ENCODE measurements at places on chromosomes 7 and 10. TPM values are rescaled to one million over a fixed set of nuclear protein-coding genes. Genes with fewer than 3 reads are reported as not detected.

The CNNM1 gene
- total RNA-seq: 0.52 TPM

The GSTO2 gene
- 16.2 TPM for total RNA-seq

The DOCK1 gene
- 115 TPM for total RNA-seq

The PNLIPRP2 gene
- total RNA-seq: not detected

The DDX56 gene
- total RNA-seq: 51.3 TPM

The LIPM gene
- total RNA-seq: not detected

The DLX6 gene
- not detected for total RNA-seq

The FGF8 gene
- not detected for total RNA-seq

The NUB1 gene
- total RNA-seq: 46.8 TPM

The ENO4 gene
- total RNA-seq: not detected

The GNG11 gene
- total RNA-seq: under 0.01 TPM

The FKBP9 gene
- total RNA-seq: 301 TPM

The DPP6 gene
- total RNA-seq: not detected

The WNT16 gene
- total RNA-seq: not detected

The MUC3A gene
- total RNA-seq: 0.33 TPM

The CUEDC2 gene
- 49.5 TPM for total RNA-seq

The POLR2J2 gene
- 12.1 TPM for total RNA-seq

The INMT gene
- total RNA-seq: not detected

The OGA gene
- total RNA-seq: 82.4 TPM

The PRTFDC1 gene
- not detected for total RNA-seq

The NUTM2E gene
- total RNA-seq: 0.16 TPM

The PTPRZ1 gene
- total RNA-seq: 46.1 TPM

The CHST3 gene
- 27.0 TPM for total RNA-seq

The CTNNA3 gene
- total RNA-seq: not detected

The LGI1 gene
- not detected for total RNA-seq

The ANXA8 gene
- total RNA-seq: 415 TPM

The BHLHA15 gene
- not detected for total RNA-seq

The FGL2 gene
- under 0.01 TPM for total RNA-seq

The OR6V1 gene
- total RNA-seq: not detected

The KCND2 gene
- 0.17 TPM for total RNA-seq

The NRP1 gene
- 226 TPM for total RNA-seq

The TEX36 gene
- total RNA-seq: not detected

The TMEM176B gene
- 0.17 TPM for total RNA-seq

The WEE2 gene
- not detected for total RNA-seq

The OR6B1 gene
- total RNA-seq: not detected

The CLDN3 gene
- 0.83 TPM for total RNA-seq

The VWA2 gene
- 0.14 TPM for total RNA-seq

The COL1A2 gene
- 13.7 TPM for total RNA-seq

The TUBAL3 gene
- 0.17 TPM for total RNA-seq

The ACSL5 gene
- 0.17 TPM for total RNA-seq

The PILRA gene
- not detected for total RNA-seq

The STEAP1 gene
- total RNA-seq: 5.0 TPM

The MALRD1 gene
- not detected for total RNA-seq

The CDHR3 gene
- total RNA-seq: 1.7 TPM

The SPDYE16 gene
- not detected for total RNA-seq

The PTF1A gene
- total RNA-seq: not detected

The ANKRD2 gene
- not detected for total RNA-seq

The C10orf53 gene
- total RNA-seq: not detected

The TMEM213 gene
- not detected for total RNA-seq

The SLC26A3 gene
- not detected for total RNA-seq

The STK31 gene
- total RNA-seq: under 0.01 TPM
